ENCODE measurements at places on chromosomes 13 and 19.

- no peak for DNase-seq
Measured at GRCh38 chr13:100129605-100130004, 40.7 kb downstream of the PCCA start.

- no peak for DNase-seq
Measured at GRCh38 chr13:99484473-99484872, 16.8 kb upstream of the TM9SF2 start.

DNA sequence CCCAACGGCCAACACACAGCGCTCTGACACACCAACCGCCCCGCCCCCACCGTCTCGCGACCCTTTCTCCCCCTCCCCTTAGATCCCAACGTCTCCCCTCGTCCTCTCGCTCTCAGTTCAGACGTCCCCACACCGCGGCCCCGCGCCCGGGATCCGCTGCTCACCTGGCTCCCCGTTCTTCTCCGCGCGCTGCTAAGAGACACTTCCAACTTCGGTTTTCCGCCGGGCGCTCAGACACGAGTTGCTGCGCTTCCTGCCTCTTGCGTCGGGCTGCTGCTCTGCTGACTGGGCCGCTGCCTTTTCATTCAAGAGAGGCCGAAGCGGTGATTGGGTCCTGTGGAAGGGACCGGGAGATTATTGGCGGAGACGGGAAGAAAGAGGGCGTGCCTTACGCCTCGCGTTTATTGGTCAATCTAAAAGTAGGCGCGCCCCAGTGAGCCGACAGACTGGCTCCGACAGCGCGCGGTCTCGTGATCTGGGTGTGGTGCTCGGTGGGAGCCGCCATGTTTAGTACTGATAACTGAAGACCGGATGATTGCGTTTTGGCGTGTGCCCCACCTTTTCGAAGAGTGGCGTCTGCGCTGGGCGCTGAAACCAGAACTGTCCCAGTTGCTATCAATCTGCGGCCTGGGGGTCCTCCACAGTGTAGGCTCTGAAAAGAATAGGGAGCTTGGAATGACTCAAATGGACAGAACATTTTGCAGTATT, at the start of gene DDX39A:
TSS of gene DDX39A (minus strand) at position 236 of the 708 bp plus-strand sequence. CDS start 6,121 bp downstream, outside the sequence.
- peak; percentile 100 for DNase-seq

DNA sequence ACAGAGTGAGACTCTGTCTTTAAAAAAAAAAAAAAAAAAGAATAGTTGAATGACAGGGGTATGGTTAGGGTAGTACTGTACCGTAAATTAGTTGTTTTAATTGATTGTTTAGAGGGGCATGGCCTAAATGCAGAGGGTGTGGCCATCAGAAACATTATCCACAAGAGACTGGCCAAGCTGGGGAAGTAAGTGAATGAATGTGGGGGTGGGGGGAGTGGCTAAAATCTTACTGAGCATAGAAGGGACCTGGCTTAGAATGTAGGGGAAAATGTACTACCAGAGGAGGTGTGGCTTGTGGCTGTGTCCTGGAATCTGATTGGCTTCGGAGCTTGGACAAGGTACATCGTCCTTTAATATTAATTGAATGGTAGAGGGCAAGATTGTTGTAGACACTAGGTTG, 3.8 kb downstream of the BCL2L12 start:
- no peak for DNase-seq

- DNase-seq, result no peak
Measured at GRCh38 chr13:44022196-44022595, 142.5 kb downstream of the LACC1 start.

DNA sequence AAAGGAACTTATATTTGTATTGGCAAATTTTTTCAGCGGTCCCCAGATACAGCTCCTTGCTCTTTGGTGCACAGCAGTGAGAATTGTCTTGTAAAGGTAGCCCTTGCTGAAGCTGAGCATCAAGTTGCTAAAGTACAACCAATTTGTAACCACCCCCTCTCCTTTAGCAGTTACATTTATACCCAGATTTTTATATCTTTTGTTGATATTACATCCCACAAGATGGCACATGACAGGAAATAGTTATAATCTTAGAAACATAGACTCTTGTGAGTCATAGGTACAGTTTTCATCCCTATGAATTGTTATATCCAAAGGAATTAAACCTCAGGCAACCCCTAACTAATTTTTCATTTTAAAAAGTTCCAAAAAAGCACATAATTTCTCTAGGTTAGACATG, 523.0 kb upstream of the SLITRK1 start:
- DNase-seq, result no peak

DNA sequence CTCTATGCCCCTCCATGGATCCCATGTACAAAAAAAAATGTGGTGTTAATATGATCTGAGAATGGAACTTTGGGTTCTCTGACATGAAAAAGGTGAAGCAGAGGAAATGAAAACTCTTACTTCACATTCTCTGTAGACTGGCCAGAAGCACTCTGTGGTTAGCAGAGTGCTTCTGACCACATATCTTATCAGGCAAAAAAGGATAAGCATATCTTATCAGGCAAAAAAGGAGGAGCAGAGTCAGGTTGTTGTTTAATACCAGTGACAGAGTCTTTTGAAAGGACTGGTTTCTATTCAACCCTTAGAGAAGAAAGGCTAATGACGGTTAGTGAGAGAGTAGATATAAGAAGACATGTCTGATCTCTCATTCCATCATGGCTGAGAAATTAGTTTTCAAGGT, 1404.8 kb downstream of the SLITRK1 start:
- no peak for DNase-seq

GRCh38 chr13:80787604-80788003, 446.7 kb upstream of the SPRY2 start:
- no peak for DNase-seq

- peak; percentile 80 for DNase-seq
Measured at GRCh38 chr19:38852231-38853044, 2.7 kb upstream of the HNRNPL start.

DNA sequence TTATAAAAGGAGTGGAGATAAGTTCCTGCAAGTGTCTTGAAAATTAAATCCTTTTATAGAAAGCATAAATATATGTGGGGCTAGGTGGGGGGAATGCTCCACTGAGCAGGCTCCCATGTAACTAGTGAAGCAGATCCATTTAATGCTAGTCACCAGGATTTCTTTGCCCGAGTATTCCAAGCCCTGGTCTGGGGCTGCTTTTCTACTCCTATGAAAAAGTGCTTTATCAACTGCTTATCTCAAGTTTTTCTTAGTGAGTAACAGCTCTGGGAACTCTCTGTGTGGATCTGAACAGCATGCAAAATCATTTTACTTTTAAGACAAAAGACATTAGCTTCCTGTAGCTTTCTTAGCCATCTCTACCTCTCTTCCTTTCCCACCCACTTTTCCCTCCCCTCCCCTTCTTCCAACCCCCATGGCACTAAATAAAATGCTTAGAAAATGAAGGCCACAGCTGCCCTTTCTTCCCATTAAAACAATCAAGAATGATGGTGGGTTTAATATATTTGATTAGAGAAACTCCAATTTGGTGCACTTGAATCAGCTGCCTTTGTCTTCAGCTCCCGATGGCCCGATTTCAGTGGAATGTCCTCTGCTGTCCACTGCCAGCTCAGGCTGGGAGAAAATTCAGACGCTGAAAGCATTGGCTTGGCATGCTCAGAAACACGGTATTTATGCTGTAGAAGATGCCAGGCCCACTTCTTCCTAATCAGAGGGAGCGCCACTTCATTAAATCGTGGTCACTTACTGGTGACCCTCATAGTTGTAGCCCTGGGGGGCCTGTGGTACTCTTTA, 475.1 kb downstream of the FOXO1 start:
- DNase-seq, result no peak

DNA sequence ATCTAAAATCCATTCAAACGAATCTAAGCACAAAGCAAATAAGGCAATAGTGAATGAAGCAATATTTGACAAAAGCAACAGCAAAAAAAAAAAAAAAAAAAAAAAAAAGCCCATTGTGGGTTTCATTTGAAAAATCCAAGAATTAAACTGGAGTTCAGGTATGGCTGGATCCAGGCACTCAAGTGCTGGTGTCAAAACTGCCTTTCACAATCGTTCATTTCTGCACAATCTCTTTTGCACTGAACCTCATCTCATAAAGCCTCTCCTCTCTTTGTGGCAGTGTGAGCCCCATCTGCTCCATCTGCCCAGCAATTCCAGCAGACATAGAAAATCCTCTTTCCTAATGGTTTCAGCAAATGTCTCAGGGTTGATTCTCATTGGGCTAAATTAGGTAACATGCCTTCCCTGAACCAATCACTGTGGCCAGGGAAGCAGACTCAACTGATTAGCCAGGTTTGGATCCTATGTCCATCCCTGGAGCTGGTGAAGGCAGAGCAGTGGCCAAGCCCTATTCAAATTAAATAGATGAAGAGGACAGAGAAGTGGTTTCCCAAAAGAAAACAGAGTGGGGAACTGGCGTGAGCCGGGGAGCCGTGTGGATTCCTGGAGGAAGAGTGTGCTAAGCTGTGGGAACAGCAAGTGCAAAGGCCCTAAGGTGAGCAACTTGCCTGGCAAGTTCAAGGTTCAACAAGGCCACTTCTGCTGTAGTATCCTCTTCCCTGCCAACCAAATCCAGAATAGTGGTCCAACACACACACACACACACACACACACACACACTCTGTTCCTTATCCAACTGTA, 1.2 kb upstream of the HIF3A start:
- no peak for DNase-seq

DNA sequence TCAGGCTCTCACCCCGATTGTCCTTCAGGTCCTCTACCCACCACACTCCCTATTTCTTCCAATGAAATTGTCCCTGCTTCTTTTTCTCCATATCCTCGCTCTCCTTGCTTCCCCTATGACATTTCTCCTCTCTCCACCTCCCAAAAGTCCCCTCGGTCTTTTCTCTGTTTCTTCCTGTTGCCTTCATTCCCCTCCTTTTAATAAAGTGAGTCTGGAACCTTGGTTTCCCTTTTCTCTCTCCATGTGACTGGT, 676 bp upstream of the ZNF574 start:
- DNase-seq, result no peak

- DNase-seq, result no peak
Measured at GRCh38 chr13:73273745-73274144, 214.9 kb downstream of the KLF5 start.

DNA sequence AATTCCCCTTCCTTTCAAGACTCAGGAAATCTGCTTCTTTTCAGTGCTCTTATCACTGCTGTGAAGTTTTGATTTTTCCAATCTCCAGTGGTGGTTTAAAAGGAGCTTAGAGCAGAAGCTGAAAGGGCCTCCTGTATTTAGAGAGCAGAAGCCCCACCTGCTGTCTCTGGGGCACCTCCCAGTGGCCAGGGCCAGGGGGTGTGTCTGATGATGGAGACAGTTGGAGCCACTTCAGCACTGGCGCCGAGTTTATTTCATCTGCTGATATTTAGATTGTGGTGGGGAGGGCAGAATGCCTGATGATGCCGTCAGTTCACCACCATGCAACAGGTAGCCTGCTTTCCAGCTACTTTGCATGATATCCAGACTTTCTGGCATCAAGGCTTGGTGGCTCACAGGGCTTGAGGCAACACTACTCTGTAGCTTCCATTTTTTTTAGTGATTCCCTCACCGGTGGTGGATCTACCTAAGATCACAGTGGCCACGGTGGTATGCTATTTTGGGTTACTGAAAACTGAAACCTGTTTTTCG, 371.9 kb downstream of the KCNRG start:
- DNase-seq, result peak; percentile 75

GRCh38 chr13:20561741-20562140, 5.2 kb upstream of the IFT88 start:
- no peak for DNase-seq

DNA sequence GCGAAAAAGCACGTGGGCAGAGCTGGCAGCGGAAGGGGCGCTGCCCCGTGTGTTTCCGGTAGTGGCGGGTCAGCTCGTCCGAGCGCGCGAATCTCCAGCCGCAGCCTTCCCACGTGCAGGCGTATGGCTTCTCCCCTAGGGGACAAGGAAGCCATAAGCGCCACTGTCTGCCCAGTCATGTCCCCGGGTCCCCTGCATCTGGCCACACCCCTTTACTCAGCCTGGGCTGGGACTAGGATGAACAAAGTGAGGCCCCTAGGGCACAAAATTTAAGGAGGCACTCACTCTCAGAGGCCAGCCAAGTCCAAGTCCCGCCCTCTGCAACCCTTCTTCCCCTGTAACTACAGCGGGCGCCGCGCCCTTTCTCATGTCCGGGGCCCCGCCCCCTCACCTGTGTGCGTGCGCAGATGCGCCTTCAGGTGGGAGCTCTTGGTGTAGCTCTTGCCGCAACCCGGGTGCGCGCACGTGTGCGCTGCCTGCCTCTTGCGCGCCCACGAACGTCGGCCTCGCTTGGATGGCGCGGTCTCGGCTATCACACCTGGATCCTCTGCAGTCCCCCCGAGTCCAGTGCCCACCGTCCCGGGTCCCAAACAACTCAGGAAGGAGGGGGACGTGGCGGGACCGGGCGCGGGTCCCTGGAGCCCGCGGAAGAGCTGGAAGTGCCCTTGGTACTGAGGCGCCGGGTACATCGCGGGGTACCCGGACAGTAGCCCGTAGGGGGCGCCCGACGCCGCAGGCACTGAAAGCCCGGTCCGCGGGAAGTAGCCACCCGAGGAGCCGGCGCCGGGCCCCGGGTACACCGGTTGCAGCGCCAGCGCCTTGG, 1.9 kb downstream of the KLF1 start:
- peak; percentile 85 for DNase-seq

GRCh38 chr19:49502866-49503581, 6.8 kb downstream of the RPS11 start:
- peak; percentile 74 for DNase-seq

DNA sequence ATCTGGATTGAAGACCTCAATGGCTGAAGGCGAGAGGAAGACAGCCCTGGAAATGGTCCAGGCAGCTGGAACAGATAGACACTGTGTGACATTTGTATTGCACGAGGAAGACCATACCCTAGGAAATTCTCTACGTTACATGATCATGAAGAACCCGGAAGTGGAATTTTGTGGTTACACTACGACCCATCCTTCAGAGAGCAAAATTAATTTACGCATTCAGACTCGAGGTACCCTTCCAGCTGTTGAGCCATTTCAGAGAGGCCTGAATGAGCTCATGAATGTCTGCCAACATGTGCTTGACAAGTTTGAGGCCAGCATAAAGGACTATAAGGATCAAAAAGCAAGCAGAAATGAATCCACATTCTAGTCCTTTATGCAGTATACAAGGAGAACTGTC, 1.2 kb downstream of the POLR1D start:
- DNase-seq, result peak; percentile 12

- DNase-seq, result peak; percentile 70
Measured at GRCh38 chr13:62512194-62513141, 1096.8 kb upstream of the PCDH20 start.

DNA sequence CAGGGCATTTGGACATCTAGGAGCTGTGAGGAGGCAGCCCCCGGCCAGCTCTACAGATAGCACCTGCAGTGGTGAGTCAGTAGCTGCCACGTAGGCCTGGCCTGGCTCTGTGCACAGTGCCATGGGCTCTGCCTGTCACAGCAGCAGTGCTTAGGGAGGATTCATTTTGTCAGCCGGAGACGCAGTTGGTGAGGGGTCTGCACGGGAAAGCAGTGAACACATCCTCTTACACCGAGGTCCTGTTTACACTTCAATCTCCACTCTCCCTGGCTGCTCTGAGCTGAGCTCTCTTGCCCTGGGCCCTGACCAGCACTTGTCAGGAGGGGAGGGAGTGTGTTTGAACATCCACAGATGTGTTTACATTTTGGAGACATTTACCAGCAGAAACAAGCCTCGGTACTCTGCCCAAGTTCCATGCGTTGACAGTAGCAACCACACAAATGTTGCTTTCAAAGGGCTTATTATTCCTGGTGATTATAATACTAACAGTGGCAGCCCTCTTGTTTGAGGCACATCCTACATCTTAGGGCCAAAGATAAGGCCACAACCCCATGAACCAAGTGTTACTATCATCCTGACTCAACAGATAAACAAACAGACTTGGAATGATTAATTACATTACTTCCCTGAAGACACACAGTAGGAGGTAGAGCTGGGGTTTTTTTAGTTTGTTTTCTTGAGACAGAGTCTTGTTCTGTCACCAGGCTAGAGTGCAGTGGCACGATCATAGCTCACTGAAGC, 148.9 kb downstream of the USP12 start:
- DNase-seq, result no peak

GRCh38 chr13:26488236-26489003, 69.1 kb upstream of the WASF3 start:
- no peak for DNase-seq

Measured in OCI-LY7 (cell line).